Hematopoietic multipotent progenitor cell treated with erythropoietin and hydrocortisone succinate and interleukin-3 and kit ligand, for 8 days (in vitro differentiated cells): ENCODE measurements at places on chromosomes 7 and 10.

- no peak for DNase-seq
Observed at GRCh38 chr10:102815790-102816549, 21.2 kb downstream of the CYP17A1 start.

GRCh38 chr7:46162609-46163008 is 241.5 kb upstream of the IGFBP3 start:
- no peak for DNase-seq

- no peak for DNase-seq
Observed at GRCh38 chr10:72298592-72299519, 25.1 kb downstream of the DDIT4 start.

DNA sequence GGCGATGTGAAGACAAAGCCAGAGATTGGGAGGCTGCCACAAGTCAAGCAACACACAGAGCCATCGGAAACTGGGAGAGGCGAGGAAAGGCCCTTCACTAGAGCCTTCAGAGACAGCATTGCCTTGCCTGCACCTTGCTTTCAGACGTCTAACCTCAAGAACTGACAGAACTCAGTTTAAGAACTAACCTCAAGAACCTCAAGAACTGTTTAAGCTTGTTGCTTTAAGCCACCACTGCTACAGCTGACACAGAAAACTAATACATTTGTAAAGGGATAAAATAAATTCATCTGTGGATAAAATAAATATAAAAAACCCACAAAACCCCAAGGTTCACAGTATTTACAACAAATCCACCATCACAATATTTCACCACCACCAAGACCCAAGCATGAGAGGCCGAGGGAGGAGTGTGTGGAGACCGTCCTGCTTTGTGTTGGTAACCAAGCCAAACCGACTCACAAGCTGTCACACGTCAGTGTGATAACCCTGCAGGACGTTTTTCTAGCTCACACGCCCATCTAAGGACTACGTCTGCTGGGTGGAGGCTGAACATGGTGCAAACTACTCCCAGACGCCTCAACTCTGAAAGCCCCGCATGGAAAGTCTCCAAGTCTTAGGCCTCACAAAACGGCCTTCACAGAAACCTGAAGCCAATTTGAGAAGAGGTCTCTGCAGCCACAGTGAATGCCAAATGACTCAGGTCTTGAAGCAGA is 116.8 kb downstream of the ABLIM1 start:
- peak; percentile 78 for DNase-seq

DNA sequence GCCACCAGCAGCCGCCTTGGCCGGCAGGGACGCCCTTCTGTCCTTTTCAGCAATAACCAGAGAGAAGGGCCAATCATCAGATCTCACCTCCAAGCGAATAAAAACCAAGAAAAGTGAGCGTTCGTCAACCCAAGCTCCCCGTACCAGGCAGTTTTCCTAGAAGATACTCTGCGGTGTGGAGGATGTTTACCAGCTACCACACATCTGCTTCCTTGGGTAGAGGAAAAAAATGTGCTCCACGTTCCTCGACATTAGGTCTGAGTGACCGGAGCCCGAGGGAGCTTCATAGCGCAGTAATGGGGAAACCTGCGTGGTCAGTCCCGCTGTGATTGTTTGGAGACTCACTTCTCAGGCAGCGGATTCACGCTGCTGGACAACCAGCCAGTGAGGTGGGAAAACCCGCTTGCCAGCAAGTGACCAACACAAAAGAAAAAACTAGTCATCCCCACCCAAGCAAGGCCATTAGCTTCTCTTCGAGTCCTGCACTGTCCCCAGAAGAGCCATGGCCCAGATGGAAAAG is 73.0 kb downstream of the ZRANB1 start:
- no peak for DNase-seq

GRCh38 chr10:44853148-44853734 is 57.9 kb upstream of the TMEM72 start:
- peak; percentile 47 for DNase-seq

GRCh38 chr10:116385311-116385710 is 42.3 kb upstream of the PNLIPRP3 start:
- no peak for DNase-seq

DNA sequence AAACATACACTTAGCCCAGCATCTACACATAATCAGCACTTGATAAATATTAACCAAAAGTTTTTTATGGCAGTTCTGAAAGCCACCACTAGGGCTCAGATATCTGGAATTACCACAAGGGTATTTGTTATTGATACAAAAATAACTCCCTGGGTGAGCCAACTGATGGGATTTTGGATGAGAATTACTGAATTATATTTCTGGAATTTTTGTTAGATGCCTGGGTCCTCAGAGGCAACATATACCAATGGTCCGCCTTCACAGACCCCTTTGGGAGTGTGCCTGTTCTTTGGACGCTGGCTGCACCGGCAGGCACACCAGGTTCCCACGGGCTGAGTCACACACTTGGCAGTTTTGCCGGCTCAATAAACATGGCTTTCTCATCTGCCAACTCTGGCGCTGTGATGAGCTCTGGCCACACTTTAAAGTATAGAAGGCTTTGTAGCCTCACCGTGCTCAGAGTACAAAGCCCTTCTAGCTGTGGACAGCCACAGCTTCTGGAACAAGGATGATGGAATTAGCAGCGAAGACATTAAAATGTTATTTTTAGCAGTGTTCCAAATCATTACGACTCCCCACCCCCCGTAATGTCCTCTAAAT is 24.5 kb upstream of the EEPD1 start:
- peak; percentile 21 for DNase-seq

DNA sequence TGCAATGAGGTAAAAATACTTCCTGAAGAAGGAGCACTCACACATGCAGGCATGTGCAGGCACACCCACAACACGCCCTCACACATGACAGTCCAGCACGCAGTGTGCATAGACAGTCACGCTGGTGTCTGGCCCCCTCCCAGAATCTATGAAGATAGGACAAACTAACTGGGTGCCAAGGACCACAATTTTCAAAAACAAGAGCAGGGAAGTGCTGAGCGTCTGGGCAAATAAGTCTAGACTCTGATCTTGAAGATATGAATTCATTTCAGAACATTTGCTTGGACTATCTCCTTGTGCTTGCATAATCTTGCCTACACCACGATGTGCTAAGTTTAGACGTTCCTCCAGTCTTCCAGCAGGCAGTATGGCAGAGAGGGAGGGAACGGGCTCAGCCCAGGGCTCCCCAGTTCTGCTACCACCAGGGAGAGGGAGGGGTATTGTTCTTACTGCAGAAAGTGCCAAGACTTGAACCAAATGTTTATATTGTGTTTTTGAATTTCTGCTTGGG is 276.5 kb upstream of the KLF6 start:
- DNase-seq, result no peak

- DNase-seq, result no peak
Observed at GRCh38 chr10:30984563-30985328, 46.9 kb downstream of the ZNF438 start.

GRCh38 chr7:40802497-40802896 is 667.7 kb downstream of the SUGCT start:
- DNase-seq, result no peak

DNA sequence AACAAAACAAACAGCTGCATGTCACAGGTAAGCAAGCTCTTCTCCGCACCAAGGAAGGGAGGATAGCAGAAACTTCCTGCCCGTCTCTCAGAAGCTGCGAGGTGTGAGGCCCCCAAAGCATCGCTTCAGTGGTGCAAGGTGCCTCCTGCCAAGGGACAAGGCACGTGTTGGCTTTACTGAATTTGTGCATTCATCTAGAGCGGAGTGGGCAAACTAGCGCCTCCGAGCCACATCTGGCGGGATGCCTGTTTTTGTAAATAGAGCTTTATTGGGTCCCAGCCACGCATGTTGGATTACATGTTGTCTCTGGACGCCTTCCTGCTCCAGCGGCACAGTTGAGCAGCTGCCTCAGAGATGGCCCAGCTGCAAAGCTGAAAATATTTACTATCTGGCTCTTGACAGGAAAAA is 27.7 kb downstream of the PHYH start:
- no peak for DNase-seq

DNA sequence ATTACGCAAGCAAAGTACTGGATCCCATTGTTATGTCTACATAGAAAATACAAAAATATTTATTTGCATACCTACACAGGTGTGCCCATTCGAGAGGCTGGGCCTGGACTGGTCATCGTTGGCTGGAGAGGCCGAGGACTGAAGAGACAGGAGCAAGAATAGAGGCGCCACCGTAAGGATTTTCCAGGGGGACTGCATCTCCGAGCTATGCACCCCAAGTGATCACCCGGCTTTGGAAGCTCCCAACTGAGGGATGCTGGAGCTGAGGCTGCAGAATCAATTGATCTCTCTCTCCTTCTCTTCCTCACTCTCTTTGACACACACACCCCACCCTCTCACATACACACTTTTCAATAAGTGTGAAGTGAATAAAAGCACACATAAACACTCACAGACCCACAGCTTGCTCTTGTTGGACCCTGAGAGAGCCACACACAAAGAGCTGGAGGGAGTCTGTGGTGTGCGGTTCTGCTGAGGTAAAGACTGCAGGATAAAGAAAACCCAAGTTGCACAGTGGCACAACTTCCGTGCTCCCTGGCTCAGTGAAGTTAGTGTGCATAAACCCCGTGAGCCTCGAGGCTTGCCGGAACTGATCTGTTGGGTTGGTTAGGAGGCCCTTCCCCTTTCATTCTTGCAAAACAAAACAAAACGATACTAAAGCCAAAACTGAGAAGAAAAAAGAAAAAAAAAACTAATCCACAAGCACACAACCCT is at the start of gene AOAH:
AOAH (minus strand) TSS at position 544 of the 714 bp plus-strand sequence; CDS start at position 198, 346 bp downstream.
- DNase-seq, result peak; percentile 38

- no peak for DNase-seq
Observed at GRCh38 chr10:97647556-97647955, 7.1 kb downstream of the PI4K2A start.

- DNase-seq, result no peak
Observed at GRCh38 chr10:62379394-62379793, 5.2 kb downstream of the ZNF365 start.

DNA sequence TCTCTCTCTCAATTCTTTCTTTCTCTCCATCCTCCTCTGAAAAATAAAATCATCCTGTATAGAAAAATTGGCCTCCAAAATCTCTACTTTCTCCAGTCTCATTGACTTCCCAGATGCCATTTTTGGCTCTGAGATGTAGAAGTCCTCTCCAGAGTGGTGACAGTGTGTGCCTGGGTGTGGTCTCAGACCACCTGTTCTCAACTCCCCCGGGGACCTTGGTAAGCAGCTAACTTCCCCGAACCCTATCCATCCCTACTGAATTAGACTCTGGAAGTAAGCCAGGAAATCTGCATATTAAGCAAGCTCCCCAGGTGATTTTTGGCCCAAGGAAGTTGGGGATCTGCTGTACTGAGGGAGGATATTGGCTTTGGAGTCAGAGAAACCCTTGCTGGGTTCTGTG is 120.5 kb downstream of the WDR11 start:
- no peak for DNase-seq

DNA sequence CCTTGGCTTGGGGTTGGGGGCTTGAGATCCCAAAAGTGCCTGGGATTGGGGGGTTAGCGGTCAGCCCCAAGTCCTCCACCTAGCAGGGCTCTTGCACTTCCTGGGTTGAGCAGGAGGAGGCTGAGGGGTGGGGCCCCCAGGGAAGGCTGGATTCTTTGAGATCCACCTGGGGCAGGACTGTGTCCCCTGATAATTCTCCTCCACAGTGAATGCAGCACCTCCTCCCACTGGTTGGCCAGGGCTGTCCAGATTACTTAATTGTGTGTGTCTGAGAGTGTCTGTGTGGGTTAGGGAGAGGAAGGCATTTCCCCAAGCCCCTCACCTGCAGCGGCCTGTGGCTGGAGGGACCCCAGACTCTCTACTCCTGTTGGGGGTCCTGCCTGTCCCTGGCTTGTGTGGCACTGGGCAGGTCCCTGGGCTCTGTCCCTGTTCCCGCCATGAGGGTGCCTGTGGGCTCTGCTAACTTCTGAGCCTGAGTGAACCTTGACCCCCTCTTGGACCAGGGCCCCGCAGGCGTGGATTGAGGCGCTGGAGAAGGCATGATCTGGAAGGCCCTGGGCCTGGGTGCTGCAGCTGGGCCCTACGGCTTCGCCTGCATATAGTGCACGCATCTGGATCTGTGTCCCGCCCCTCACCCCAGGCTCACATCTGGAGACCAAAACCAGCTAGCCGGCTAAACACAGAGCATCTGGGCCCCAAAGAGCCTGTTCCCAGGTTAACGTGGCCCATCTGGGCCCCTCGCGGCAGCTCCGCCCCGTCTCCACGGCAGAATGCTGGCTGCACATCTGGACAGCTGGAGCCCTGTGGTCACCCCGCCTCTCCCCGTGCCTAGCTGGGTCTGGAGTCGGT is 10.4 kb downstream of the TMEM270 start:
- no peak for DNase-seq

- no peak for DNase-seq
Observed at GRCh38 chr10:31625566-31625965, 303.1 kb downstream of the ARHGAP12 start.

GRCh38 chr7:953547-954327 is 743 bp downstream of the ADAP1 start:
- DNase-seq, result no peak

GRCh38 chr10:58048936-58049335 is 218.8 kb downstream of the IPMK start:
- DNase-seq, result no peak

GRCh38 chr7:22582863-22583622 is 83.1 kb upstream of the STEAP1B start:
- no peak for DNase-seq

DNA sequence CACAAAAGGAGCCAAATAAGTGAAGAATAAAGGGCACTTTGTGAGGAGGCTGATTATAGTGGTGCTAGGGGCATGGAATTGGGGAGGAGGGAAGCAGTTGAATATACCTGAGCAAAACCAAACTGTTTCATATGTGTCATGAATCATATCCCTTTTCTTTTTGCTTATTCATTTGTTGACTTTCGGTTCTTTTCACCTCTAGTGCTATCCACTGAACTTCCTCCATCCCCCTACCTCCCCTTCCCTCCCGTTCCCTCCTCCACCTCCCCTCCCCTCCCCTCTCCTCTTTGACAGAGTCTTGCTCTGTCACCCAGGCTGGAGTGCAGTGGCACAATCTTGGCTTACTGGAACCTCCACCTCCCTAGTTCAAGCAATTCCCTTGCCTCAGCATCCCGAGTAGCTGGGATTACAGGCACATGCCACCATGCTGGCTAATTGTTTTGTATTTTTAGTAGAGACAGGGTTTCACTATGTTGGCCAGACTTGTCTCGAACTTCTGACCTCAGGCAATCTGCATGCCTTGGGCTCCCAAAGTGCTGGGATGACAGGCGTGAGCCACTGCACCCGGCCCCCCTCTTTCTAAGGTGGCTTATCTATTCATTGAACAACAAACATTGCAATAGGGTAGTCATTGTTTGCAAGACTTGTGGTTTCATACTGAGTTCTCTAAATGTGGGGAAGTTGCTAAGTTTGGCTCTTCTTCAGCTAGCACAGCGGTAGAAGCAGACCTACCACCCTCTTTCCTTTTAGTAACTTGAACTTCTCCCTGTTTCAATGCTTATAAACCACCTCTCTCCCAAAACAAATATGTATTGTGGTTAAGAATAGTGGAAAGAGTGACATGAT is 150.4 kb upstream of the PRPS1L1 start:
- DNase-seq, result peak; percentile 44

DNA sequence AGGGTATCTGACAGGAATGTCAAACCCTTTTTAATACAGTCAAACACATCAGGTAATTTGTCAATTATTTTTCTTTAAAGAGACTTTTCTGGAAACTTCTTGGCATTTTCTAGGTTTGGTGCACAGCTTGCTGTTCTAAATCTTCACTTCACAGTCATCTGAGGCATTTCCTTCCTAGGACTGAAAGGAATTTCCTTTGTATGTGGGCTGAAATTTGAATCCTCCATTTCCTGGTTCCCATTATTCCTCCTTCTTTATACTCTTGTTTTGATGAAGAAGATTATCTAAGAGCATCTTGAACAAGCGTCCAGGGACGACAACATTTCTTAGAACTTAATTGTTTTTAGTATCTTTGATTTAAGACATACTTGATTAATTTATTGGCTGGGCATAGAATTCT is 24.9 kb downstream of the CALD1 start:
- DNase-seq, result no peak
